ENCODE measurements at places on chromosomes 1 and 21. TPM values are rescaled to one million over a fixed set of nuclear protein-coding genes. Genes with fewer than 3 reads are reported as not detected.

IFNLR1 gene
- not detected for total RNA-seq

OR2T35 gene
- total RNA-seq = not detected

TLR5 gene
- 0.10 TPM for total RNA-seq

RAB25 gene
- total RNA-seq = not detected

SPRR2G gene
- not detected for total RNA-seq

TOMM40L gene
- total RNA-seq = 22.1 TPM

HNRNPCL2 gene
- not detected for total RNA-seq

PADI3 gene
- total RNA-seq = not detected

WNT9A gene
- 0.20 TPM for total RNA-seq

GJA8 gene
- not detected for total RNA-seq

TCHHL1 gene
- not detected for total RNA-seq

COL24A1 gene
- not detected for total RNA-seq

VHLL gene
- not detected for total RNA-seq

SELENOF gene
- 160 TPM for total RNA-seq

OR2L3 gene
- not detected for total RNA-seq

KLF17 gene
- not detected for total RNA-seq

PDC gene
- total RNA-seq = not detected

PLA2G2C gene
- not detected for total RNA-seq

F13B gene
- total RNA-seq = not detected

LYST gene
- total RNA-seq = 3.6 TPM

MUTYH gene
- 12.4 TPM for total RNA-seq

ACTN2 gene
- total RNA-seq = not detected

MIGA1 gene
- 8.1 TPM for total RNA-seq

TMEM240 gene
- 0.69 TPM for total RNA-seq

ZNF692 gene
- total RNA-seq = 14.4 TPM

KCNJ15 gene
- 0.47 TPM for total RNA-seq

PRKAA2 gene
- total RNA-seq = 0.10 TPM

ZNF648 gene
- total RNA-seq = not detected

SHISAL2A gene
- not detected for total RNA-seq

THEM5 gene
- not detected for total RNA-seq

EIF4G3 gene
- 29.4 TPM for total RNA-seq

ATAD3C gene
- not detected for total RNA-seq

KRTAP13-2 gene
- not detected for total RNA-seq

NPHS2 gene
- not detected for total RNA-seq

ADCY10 gene
- not detected for total RNA-seq

KRTAP21-2 gene
- not detected for total RNA-seq

LIPI gene
- not detected for total RNA-seq

PLA2G2A gene
- total RNA-seq = not detected

PDE9A gene
- 0.53 TPM for total RNA-seq

ASTN1 gene
- total RNA-seq = not detected

CELA2A gene
- not detected for total RNA-seq

ATPAF1 gene
- total RNA-seq = 31.9 TPM

PAQR7 gene
- total RNA-seq = 5.0 TPM

TDRD10 gene
- 2.6 TPM for total RNA-seq

SYT11 gene
- total RNA-seq = 24.2 TPM

HMGCS2 gene
- not detected for total RNA-seq

ENTREP3 gene
- 15.2 TPM for total RNA-seq

OR2W3 gene
- total RNA-seq = not detected

ANKRD34A gene
- total RNA-seq = 0.05 TPM

MYOG gene
- not detected for total RNA-seq

TSPEAR gene
- 0.10 TPM for total RNA-seq

KRTAP20-4 gene
- not detected for total RNA-seq

C1orf226 gene
- total RNA-seq = 4.5 TPM

S100A12 gene
- not detected for total RNA-seq

RIIAD1 gene
- total RNA-seq = not detected

KIAA1614 gene
- 2.5 TPM for total RNA-seq

C1QB gene
- not detected for total RNA-seq

PLCH2 gene
- total RNA-seq = not detected
